IMR-90 (cell line): ENCODE measurements at places on chromosomes 3 and 15.

- peaks cover 9% of the 10 kb centered on the region for H3K4me1 ChIP-seq
- peak overlapping the region; percentile 50; the same call in 1 of the 2 replicates for H3K27ac ChIP-seq
- H3K27me3 ChIP-seq, result no peaks in the 10 kb centered on the region
- H3K4me3 ChIP-seq, result no peak overlapping the region
Measured at GRCh38 chr15:41024885-41025284, 71.6 kb downstream of the CHAC1 start.

DNA sequence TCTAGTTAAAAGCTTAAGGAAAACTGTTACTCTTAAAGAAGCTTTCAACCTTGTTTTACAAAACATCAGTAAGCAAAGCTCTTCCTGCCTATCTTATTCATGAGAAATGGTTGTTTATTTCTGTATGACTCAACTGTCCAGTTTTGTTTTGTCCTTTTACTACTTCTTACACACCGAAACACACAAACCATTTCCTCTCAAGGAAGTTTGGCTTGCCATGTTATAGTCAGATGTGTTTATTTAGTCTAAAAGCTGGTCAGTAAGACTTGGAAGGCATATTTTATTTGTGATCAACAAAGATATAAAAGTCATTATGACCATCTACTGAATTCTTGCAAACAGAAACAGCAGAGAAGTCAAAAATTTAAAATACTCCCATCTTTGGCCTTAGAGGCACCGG lies 53.2 kb upstream of the RBSN start:
- H3K27ac ChIP-seq, result no peak overlapping the region
- H3K27me3 ChIP-seq, result peaks cover 12% of the 10 kb centered on the region
- DNase-seq, result no peak
- no peaks in the 10 kb centered on the region for H3K36me3 ChIP-seq
- H3K4me3 ChIP-seq, result no peak overlapping the region

DNA sequence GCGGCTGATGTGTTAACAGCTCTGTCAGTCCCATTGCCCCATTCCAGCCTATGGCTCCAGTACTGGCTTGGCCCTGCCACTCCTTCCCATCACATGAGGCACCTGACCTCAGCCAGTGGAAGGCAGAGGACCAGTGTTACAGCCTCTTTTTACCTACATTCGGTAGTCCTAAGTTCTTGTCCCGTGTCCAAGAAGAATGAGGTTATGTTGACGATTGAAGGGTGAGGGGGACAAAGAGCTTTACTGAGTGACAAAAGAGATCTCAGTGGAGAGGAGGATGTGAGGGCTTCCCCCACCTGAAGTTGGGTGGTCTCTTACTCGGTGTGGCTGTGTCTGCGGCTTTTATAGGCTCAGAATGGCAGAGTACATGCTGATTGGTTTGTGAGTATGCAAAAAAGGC lies 7.3 kb upstream of the MPI start:
- H3K4me3 ChIP-seq, result no peak overlapping the region
- no peaks in the 10 kb centered on the region for H3K4me1 ChIP-seq
- DNase-seq, result no peak
- no peak overlapping the region for H3K27ac ChIP-seq

DNA sequence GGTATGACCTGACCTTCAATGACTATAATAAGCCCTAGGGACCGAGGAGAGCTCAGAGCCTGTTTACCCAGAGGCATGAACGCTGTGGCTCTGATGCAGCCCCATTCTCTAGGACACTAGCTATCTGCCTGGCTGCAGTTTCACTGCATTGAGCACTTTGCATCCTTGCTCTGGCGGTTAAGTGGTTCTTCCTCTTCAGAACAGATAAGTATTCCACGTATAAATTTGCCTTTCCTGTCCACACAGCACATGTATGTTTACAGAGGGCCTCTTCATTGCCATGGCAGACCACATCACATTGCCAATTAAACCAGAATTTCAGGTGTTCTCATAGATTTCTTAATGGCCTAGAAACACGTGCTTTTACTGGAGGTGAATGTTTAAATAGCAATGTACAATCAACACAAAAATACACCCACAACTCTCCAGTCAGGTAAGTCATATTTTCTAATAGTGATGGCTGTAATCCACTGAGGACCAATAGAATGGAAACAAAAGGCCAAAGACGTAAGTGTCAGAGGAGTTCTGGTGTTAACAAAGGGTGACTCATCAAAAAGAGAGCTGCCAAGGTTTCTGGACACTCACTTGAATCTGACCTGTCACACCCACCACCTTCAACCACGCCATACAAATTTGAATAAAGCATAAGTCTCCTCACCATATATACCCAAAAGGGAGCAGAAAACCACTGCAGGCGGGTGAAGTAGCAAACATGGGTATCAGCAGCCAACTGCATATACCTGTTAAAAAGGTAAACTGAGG lies 553.4 kb downstream of the OCA2 start:
- no peaks in the 10 kb centered on the region for H3K27me3 ChIP-seq
- no peak overlapping the region for H3K27ac ChIP-seq
- H3K4me3 ChIP-seq, result no peak overlapping the region
- H3K4me1 ChIP-seq, result no peaks in the 10 kb centered on the region
- no peak for DNase-seq
- H3K36me3 ChIP-seq, result no peaks in the 10 kb centered on the region

- no peak overlapping the region for H3K4me3 ChIP-seq
- no peak overlapping the region for H3K27ac ChIP-seq
- no peaks in the 10 kb centered on the region for H3K27me3 ChIP-seq
- H3K36me3 ChIP-seq, result no peaks in the 10 kb centered on the region
Measured at GRCh38 chr3:79178471-79179180, 589.2 kb downstream of the ROBO1 start.

DNA sequence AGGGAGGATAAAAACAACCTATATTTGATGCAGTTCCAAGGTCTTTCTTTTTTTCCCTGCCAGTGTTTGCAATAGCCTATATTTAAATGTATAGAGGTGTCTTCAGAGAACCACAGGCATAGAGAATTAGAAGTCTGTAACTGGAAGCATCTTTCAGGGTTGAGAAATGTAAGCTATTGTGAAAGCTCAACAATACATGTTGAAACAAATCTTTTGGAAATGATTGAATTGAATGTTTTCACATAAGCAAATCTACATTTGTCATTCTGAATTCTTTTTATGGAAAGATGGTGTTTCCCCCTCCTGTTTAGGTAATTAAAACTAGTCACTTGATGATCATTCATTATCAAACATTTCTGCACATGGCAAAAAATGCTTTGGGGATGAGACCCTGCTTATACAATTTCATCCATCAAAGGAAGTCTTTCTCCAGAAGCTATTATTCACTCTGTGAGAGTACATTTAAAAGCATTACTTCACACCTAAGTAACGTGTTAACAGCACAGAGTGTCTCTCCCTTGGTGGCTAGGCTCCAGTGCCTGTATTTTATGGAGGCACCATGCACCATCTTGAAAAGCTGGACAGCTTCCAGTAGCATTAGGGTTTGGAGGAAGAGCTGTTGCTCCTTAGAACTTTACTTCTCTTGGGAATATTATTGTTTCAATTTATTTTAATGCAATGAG lies 406.2 kb downstream of the LSAMP start:
- no peaks in the 10 kb centered on the region; the same call in 1 of the 2 replicates for H3K4me1 ChIP-seq
- no peaks in the 10 kb centered on the region for H3K27me3 ChIP-seq
- DNase-seq, result no peak
- no peak overlapping the region for H3K27ac ChIP-seq
- H3K4me3 ChIP-seq, result no peak overlapping the region

- no peak overlapping the region for H3K27ac ChIP-seq
- H3K4me1 ChIP-seq, result 0 out of 2 replicates have a peak, but pooled peaks cover 2% of the 10 kb centered on the region
- H3K36me3 ChIP-seq, result no peaks in the 10 kb centered on the region
- H3K4me3 ChIP-seq, result no peak overlapping the region
- H3K27me3 ChIP-seq, result peaks cover 27% of the 10 kb centered on the region
- no peak for DNase-seq
Measured at GRCh38 chr3:197417911-197418618, 119.7 kb upstream of the DLG1 start.

- peaks cover 14% of the 10 kb centered on the region for H3K4me1 ChIP-seq
- H3K36me3 ChIP-seq, result peaks cover 7% of the 10 kb centered on the region
- H3K27ac ChIP-seq, result peak overlapping the region; percentile 27; the same call in 1 of the 2 replicates
- no peaks in the 10 kb centered on the region for H3K27me3 ChIP-seq
- H3K4me3 ChIP-seq, result peak overlapping the region; percentile 9; the same call in 1 of the 2 replicates
Measured at GRCh38 chr15:85707519-85708338, 87.0 kb downstream of the KLHL25 start.

DNA sequence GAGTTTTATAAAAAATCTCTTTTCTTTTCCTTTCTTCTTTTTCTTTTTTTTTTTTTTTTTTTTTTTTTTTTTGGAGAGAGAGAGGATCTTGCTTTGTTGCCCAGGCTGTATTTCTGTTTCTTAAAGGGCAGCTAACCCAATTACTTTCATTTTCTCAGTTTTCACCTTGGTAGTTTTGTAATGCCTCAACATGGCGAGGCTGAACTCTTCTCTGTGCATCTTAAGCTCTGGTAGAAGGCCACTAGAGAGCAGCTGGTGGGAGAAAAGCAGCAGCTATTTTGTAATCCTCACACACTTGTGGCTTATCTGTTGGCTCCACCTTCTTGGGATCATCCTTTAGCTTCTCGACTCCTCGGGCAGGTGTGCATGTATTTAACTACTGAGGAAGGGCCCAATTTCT lies 152.2 kb upstream of the MEIS2 start:
- H3K27me3 ChIP-seq, result no peaks in the 10 kb centered on the region; the same call in 1 of the 2 replicates
- H3K4me1 ChIP-seq, result peaks cover 2% of the 10 kb centered on the region; the same call in 1 of the 2 replicates
- no peak for DNase-seq
- no peak overlapping the region for H3K27ac ChIP-seq
- no peaks in the 10 kb centered on the region for H3K36me3 ChIP-seq

- no peak overlapping the region for H3K27ac ChIP-seq
- H3K4me1 ChIP-seq, result 0 out of 2 replicates have a peak, but pooled peaks cover 1% of the 10 kb centered on the region
- no peaks in the 10 kb centered on the region for H3K27me3 ChIP-seq
- H3K36me3 ChIP-seq, result peaks cover 7% of the 10 kb centered on the region; the same call in 1 of the 2 replicates
- DNase-seq, result no peak
Measured at GRCh38 chr3:47301456-47301855, 18.7 kb downstream of the KLHL18 start.

GRCh38 chr15:86879250-86880229 lies 799.9 kb downstream of the AGBL1 start:
- no peaks in the 10 kb centered on the region for H3K36me3 ChIP-seq
- no peak overlapping the region for H3K4me3 ChIP-seq
- no peak for DNase-seq
- no peaks in the 10 kb centered on the region for H3K27me3 ChIP-seq
- H3K27ac ChIP-seq, result no peak overlapping the region

DNA sequence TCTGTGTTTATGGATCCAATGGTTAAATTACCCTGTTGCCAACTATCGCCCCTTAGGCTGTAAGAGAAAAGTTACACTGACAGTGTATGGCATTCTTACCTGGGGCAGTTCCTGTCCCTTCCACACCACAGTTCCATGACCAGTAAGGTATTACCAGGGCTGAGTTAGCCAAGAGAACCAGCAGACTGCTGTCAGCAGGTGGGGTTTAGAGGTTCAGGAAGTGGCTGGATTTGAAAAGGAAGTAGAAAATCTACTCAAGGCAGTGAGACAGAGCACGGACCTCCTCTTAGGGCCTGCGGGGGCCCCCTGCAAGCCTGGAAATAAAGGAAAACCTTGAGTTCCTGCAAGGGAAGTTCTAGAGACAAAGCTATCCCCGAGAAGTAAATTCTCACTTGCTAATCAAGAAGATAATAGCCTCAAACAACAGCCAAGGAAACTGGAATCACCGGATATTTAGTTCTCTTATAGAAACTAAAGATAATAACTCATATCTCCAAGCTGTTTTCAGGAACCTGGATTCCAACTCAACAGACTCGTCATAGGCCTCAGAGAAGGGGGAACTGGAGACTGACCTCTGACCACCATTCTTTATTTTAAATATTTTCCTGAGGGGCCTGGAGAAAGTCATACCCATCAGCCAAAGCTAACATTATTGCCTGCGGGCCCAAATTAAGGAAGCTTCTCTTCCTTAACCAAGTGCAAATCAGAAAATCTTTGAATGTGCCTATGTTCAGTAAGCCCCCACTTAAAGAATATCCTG lies 161.7 kb downstream of the ANXA2 start:
- no peaks in the 10 kb centered on the region for H3K4me1 ChIP-seq
- peaks cover 1% of the 10 kb centered on the region for H3K27me3 ChIP-seq
- no peak for DNase-seq
- H3K4me3 ChIP-seq, result no peak overlapping the region
